ENCODE measurements at places on chromosomes 11 and 22. TPM values are rescaled to one million over a fixed set of nuclear protein-coding genes. Genes with fewer than 3 reads are reported as not detected.

GRCh38 chr11:8335683-8336082, 72.0 kb upstream of the LMO1 start:
- DNase-seq = no peak

DNA sequence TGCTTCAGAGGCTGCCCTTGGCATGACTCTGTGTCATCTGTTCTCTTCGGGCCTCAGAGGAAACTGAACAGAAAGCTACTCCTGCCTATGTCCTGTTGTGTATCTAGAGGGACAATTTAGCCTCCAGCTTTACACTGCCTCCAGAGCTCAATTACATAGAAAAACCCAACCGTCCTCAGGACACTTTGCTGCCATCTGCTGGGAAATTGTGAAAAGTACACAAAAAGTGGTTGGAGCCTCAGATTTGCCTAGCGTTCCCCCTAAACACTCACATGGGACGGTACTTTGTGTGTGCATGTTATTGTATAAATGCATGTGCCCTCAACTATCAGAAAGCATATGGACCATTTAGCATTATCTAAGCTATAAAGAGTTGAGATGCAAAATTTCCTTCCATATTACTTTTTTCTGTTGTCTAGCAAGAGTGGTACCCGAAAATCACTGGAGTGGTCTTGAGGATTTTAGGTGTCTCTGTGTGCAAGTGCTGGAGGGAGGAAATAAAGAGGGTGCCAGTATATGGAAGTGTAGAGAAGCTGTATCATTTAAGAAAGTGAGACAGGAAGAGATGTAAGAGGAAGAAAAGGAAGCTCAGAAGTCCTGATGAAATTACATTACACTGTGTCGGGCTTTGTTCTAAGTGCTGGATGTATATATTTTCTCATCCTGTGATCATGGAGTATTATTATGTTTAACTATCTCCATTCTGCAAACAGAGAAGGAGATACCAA, 8.7 kb upstream of the MS4A4E start:
- DNase-seq = no peak

DNA sequence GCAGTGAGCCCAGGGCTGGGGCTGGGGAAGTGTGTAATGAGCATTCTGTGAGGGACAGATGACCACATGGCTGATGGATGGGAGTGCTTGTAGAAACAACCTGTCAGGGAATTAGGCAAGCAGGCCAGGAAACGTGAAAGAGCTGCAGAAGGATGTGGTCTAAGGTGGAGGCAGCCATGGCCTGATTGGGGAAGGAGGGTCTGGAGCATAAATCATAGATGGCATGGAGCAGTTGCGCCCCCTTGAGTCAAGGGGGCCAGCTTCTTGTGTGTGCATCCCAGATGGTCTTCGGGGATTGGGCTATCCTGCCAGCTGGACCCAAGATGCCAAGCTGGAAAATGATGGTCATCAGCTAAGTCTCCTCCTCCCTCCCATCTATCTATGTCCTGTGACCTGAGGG, 119.4 kb upstream of the CLPB start:
- DNase-seq = no peak

DNA sequence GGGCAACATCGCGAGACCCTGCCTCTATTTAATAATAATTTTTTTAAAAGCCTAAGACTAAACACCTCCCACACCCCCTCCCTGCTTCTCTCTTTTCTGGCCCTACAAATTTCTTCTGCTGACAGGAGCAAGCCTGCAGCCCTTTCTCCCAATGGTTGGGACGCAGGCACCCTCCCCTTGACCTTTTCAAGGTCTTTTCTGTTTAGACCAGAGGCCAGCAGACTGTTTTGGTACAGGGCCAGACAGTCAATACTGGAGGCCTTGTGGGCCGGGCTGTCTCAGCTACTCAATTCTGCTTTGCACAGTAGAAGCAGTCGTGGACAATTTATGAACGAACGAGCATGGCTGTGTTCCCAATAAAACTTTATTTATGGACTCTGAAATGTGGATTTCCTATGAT, 92.3 kb downstream of the SCN3B start:
- no peak for DNase-seq

Gene OR8G1
- total RNA-seq = not detected
